ENCODE measurements at places on chromosomes 2 and 18.

DNA sequence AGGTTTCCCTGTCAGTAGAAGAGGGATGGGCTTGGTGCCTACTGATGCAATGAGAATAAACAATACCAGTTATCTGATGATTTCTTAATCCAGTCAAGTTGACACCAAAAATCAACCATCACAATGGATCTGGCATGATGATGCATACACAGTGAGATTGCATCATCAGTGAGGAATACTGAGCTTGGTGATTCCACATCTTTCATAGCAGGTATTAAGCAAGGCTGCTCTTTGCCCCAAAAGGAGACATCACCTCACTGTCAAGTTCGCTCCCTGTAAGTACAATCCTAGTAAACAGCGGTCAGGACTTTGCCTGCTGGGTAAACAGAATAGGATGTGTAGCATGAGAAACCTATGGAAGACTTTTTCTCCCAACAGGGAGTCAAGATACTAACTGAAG lies 282.7 kb upstream of the CDH2 start:
- DNase-seq: peak; percentile 18

- peak; percentile 3 for DNase-seq
Observed at GRCh38 chr18:47944972-47945852, 14.8 kb upstream of the SMAD2 start.

- DNase-seq: no peak
Observed at GRCh38 chr2:129812071-129812470, 167.4 kb upstream of the RAB6C start.

DNA sequence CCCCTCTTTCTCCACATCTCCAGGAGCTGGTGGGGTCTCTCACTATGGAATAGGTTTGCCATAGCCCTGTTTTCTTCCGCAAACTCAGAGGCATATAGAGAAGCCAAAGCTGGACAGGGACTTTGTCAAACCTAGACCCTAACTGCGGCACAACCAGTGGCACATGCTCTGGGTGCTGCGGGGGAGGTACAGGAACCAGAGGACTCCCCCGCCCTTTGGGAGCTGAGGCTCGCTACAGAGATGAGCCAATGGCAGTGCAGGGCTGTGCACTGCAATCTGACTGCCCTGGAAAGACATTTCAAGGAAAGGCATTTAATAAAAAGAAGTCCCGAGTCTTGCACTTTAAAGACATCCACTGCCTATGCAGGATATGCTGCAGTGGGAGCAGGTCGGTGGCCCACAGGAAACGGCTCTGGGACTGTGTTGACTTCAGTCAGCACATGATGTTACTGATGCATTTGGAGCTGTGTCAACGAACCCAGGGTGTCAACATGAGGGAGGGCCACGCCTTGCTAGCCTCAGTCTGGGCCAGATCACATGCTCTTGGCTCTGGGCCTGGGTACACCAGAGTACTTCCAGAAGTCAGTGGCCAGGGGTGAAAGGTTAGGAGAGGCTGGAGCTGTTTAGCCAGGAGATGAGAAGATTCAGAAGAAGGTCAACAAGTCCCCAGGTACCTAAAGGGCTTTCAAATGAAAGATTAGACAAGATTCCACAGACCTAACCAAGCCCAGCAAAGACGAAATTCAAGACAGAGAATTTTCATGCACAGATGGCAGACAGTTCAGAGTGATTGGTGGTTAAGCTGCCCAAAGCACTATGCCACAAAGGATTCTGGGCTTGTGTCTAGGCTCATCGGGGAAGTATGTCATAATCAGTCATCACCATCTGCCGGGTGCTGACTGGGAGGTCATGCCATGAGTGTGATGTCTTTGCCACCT lies 8.2 kb downstream of the SLC35F6 start:
- peak; percentile 42 for DNase-seq

DNA sequence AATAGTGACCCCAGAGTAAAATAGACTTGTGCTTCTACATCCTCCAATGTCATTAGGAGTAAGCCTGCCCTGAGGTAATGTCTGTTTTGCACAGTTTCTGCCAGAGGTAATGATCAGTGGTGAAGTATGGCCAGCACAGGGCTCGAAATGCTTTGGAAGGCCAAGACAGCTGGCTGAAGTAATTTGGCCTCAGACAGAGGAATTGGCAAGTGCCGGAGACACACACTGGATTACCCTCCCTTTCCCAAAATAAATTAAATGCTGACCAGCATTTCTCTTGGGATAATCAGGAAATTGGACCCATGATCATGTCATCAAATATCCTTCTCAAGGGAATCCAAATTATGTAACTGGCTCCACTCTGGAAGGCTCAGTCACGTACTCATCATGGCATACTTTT lies 379.0 kb upstream of the CHST9 start:
- no peak for DNase-seq

GRCh38 chr18:33577685-33578517 lies at the start of gene ASXL3:
TSS of gene ASXL3 (plus strand) at chr18:33578219. CDS start at chr18:33578632, 413 bp downstream.
- no peak for DNase-seq

- DNase-seq: no peak
Observed at GRCh38 chr2:15687720-15688119, 96.1 kb downstream of the DDX1 start.

DNA sequence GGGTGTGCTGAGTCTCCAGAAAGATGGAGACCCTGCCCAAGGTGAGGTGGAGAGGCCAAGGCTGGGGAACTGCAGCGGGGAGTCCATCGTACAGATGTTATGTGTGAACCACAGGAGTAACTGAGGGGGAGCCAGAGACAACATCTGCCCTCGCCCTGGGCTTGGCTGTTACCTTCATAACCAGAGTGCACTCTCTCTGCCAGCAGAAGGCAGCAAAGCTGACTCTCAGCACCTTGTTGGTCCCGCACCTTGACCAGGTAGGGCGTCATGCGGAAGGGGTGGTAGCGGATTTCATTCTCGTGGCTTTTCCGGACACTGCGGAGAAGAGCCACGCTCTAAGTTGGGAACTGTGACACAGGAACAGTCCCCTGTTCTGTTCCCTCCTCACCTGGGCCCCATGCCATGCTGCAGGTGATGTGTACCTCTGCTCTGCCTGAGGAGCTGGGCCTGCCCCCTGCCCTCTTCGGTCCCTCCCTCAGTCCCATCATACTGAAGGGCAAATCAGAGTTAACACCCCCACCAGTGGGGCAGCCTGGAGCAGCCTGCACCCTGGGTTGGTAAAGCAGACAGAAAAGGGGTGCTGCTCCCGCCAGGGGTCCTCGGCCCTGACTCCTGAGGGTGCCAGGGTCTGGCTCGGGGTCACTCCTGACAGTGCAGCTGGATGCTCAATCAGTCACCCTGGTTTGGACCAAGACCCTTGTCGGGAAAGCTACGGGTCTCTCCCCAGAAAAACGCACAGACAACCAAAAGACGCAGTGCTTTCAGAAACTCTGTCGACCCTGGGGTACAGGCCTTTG lies 20.3 kb downstream of the PER2 start:
- DNase-seq: no peak

DNA sequence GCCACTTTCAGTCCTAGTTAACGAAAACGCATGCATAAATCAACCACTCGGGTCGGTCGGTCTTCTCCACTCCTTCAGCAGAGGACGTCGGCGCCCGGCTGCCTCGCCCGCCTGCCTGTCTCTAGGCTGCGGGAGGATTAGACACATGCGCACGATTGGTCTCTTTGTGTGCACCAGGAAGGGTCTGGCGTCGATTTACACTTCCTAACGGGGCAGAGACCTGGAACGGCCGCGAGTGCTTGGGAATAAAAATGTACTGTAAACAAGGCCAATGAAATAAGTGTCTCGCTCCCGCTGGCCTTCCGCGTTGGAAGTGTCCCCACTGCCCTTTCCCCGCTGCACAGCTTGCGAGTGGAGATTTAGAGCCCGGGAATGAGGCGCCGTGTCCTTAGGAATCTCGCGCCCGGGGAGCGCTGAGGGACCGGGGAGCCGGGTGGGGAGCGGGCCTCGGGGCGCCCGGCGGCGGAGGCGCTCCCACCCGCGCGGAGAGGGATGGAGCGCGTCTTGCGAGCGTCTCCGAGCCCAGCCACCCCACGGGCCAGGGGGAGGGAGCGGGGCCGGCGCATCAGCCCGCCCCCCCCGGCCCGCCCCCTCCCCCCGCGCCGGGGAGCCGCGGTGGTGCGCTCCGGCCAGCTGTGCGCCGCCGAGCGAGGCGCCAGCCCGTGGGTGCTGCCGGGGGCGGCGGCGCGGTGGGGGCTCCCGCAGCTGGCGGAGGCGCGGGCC lies at the start of gene DOK6:
Gene DOK6, plus strand, starts transcription at position 636 of the 723 bp plus-strand sequence.
- DNase-seq: peak; percentile 21

DNA sequence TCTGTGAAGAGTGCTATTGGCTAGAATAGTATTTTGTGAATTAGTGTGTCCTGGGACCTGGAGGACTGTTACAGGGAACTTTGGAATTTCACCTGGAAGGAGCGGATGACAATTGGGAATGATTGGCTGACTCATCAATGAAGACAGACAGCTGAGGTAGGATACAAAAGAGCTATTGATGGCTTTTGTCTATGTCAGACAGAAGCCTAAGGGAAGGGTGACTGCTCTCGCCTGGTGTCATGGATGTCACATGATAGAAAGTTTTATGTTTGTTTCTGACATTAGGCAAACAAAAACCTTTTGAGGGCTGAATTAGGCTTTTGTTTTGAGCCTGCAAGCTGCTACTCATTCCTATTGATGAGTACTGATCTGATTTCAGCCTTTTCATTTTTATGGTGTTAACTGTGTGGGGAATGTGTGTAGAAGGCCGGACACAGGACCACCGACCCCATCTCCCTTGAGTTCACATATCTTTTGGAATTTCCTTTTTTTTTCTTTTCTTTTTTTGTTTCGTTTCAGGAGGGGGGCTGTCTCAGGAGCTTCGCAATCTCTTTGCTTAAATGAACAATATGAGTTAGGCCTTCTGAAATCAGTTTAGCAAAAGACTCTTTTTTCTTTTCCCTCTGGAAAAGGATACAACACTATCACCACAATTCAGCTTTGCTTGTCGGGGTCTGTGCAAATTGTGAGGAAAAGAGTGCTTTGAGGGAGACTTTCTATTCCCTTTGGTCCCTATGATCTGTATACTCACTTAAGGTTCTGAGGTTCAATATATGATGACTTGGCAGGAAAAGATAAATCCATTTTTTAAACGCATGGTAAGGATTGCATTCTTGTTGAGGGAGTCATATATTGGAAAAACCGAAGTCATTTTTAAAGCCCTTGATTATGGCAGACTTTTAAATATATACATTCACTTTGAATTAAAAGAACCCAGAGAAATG lies 207.9 kb upstream of the FIGN start:
- no peak for DNase-seq

- no peak for DNase-seq
Observed at GRCh38 chr2:195590861-195591205, 66.2 kb upstream of the SLC39A10 start.

GRCh38 chr18:213966-214365 lies 53.9 kb downstream of the THOC1 start:
- DNase-seq: no peak

DNA sequence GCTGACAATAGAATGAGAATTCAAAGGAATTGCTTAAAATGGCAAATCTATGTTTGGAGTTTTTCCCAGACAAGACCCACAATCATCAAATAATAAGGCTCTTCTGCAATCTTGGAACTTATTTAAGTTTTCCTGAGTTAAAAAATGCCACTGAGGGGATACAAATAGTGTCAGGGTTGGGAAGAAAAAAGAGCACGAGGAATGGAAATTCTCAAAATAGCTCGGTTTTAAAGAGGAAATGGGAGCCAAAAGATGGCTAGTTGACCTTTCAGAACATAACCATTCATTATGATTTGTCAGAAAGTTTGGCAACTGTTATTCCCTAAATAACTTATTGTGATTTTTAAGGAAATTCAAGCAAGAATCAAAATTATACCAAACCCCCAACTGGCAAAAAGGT lies 127.7 kb downstream of the RAPGEF4 start:
- DNase-seq: no peak

DNA sequence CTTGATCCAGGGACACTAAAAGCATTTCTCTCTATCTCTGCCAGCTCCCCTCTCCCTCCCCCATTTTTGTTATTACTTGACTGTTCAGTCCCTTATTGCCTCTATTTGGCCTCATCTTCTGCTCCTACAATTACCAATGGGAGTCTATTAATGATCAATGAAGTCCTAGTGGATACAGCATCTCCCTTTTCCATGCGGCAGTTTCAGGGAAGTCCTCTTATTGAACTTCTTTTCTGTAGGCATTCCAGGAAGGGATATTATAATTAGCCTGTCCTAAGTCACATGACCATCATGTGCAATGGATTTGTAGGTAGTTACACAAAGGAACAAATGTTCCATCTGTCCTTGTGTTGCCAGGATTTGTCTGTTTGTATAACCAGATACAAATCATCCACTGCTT lies 495.1 kb upstream of the CNTNAP5 start:
- DNase-seq: no peak

- DNase-seq: no peak
Observed at GRCh38 chr18:63881851-63882250, 5.7 kb upstream of the SERPINB2 start.

- DNase-seq: no peak
Observed at GRCh38 chr2:218425531-218425930, 6.6 kb downstream of the VIL1 start.

GRCh38 chr18:79117385-79117784 lies 48.2 kb downstream of the ATP9B start:
- peak; percentile 6 for DNase-seq

DNA sequence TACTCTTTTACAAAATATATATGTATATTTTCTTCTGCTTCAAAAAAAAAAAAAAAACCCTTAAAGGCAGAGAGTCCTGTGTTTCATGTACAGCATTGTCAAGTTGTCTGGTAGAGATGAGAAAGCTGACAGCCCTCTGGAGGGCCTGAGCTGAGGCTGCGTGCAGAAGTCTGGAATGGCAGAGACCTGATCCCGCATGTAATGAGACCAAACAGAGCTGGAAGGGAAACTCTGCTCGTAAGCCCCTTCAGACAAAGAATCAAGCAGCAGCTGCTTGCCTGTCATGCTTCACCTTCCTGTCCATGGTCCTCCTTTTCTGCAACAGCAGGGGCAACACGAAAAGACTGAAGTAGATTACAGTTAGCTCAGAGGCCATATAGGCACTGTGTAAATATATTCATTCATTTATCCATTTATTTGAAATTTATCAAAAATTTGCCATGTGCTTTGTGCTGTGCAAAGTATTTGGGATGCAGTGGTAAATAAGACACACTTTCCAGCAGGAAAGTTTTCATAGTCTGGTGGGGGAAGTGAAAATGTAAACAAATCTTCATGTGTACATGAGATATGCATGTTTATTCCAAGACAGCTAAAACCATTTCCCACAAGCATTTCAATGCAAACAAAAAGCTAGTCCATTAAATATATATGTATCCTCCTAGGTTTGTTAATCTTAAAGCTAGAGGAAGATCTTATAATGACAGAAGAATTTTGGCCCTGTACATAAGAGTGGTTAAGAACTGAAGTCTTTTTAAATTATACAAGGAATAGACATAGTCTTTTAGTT lies 912.7 kb downstream of the CPS1 start:
- no peak for DNase-seq

- DNase-seq: no peak
Observed at GRCh38 chr2:7811073-7811472, 870.8 kb upstream of the ID2 start.

DNA sequence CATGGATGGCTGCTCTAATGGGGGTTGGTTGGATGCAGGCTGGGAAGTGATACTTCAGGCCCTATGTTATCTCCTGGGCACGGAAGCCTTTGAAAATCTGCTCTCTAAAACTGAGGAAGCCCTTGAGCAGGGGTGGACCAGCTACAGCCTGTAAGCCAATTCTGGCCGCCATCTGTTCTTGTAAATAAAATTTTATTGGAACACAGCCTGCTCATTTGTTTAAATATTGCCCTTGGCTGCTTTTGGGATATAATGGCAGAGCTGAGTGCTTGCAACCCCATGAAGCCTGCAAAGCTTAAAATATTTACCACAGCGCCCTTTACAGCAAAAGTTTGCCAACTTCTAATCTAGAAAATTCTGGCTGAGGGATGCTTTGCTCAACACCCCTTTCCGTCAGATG lies 11.9 kb upstream of the IGFBP2 start:
- no peak for DNase-seq
